ENCODE measurements at places on chromosomes 16 and 17.

DNA sequence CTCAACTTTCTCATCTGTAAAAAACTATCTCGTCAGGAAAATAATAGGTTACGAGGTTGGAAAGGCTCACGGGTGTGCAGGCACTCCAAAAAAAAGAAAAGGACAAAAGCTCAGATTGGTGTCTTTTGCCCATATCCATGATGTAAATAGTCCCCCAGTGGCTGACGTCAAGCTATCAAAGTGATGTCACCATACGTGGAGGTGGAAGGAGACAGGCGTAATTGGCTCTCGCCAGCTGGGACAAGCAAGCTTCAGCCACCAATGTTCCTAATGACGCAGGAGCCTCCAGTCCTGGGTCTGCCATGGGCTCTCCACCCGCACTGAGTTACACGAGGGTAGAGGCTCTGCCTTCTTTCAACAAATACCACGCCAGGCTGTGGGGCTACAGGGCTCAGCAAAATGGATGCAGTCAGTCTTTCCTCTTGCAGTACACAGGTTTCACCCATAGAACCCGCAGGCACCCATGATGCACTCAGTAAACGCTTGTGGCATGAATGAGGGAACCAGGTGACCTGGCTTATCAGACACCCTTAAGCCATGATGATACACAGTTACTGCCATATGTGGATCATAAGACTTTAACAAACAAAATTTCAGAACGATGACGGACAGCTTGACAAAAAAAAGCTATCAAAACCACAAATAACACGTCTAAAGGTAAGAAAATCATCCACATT is 50.5 kb downstream of the COTL1 start:
- DNase-seq = no peak

GRCh38 chr17:68054296-68054900 is 18.9 kb downstream of the KPNA2 start:
- peak; percentile 32 for DNase-seq

DNA sequence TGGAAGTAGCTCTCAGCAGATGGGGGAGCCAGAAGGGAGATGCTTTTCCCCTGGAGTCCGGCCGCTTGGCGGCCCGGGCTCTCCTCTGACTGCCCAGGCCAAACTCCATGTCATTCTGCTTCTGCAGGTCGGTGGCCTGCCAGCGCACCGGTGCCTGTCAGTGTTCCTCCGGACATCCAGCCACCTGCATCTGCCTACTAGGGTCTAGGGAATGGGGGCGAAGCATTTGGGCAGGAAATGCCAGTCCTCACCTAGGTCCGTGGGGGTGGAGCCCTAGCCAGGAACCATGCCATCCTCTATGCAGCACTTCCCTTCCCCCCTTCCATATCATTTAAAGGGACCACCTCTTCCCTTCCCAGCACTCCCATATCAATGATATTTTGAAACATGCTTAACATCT is 34.2 kb downstream of the GJC1 start:
- no peak for DNase-seq

DNA sequence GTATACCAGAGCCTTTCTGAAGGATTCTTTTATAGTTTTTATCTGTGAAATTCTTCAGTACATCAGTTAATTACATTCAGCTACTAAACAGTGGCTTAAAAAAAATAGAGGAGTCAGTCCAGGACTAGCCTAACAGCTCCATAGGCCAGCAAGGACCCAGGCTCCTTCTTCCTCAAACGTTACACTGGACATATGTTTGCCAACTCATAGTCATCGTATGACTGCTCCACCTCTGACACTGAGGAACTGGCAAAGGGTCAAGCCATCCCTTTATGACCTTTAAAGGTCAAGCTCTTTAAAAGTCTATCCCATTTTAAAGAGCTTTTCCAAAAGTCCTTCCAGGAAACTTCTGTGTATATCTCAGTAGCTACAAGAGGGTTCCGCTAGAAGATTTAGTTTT is 36.6 kb downstream of the PHLPP2 start:
- no peak for DNase-seq

- DNase-seq = no peak
These were observed 21.6 kb downstream of the POLR3E start for GRCh38 chr16:22318690-22319358.

GRCh38 chr17:75402026-75402425 is 3.5 kb downstream of the GRB2 start:
- no peak for DNase-seq

- no peak for DNase-seq
These were observed 36.0 kb upstream of the FBXO47 start for GRCh38 chr17:39002991-39003715.

DNA sequence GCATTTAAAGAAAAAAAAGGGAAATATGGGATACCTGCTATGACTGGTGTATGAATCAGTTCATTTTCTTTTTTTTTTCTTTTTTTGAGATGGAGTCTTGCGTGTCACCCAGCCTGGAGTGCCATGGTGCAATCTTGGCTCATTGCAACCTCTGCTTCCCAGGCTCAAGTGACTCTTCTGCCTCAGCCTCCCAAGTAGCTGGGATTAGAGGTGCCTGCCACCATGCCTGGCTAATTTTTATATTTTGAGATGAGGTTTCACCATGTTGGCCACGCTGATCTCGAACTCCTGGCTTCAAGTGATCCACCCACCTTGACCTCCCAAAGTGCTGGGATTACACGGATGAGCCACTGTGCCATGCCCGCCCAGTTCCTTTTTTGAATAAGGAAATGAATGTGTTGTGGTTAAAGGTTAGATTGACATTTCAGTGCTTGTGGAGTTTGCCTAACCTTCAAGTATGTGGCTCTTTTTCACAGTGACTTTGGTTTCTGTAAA is 7.7 kb downstream of the HAPSTR1 start:
- no peak for DNase-seq

- DNase-seq = peak; percentile 80
These were observed 21.8 kb upstream of the FOXK2 start for GRCh38 chr17:82497483-82498405.

DNA sequence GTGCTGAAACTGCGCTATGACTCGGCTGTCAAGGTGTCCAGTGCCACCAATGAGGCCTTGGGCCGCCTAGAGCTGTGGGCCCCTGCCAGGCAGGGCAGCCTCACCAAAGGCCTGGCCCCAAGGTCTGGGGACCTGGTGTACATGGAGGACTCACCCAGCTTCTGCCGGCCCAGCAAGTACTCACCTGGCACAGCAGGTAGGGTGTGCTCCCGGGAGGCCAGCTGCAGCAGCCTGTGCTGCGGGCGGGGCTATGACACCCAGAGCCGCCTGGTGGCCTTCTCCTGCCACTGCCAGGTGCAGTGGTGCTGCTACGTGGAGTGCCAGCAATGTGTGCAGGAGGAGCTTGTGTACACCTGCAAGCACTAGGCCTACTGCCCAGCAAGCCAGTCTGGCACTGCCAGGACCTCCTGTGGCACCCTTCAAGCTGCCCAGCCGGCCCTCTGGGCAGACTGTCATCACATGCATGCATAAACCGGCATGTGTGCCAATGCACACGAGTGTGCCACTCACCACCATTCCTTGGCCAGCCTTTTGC is 25.0 kb downstream of the WNT9B start:
- DNase-seq = no peak

GRCh38 chr17:33628500-33629346 is 335.6 kb upstream of the ASIC2 start:
- DNase-seq = no peak

DNA sequence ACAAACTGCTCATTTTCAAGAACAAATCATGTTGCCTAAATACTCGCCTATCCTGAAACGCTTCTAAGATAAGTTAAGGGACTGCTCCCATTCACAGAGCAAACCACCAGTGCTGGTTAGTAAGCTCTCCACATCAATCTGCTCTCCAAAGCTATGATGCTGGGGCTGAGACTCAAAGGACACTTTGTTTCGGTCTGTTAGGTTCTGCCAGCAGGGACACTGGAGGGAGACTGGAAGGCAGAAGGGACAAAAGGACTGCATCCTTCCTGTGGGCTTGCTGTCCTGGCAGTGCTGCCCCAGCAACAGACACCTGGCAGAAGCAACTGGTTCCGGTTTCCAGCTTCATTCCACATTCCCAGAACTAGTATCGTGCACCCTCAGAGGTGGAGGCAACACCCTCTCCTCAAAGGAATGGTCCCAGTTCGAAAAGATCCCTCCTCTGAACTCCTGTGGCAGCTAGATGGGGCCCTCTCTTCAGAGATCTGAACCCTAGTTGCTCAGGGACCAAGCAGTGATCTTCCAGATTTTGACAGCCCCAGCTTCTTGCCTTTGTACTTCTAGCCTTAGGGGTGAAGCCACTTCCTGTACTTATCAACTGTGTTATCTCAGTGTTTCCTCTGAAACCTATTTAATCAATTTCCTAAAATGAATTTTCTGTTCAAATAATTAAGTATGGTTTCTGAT is 73.4 kb upstream of the GSG1L start:
- no peak for DNase-seq
